Activated CD8-positive, alpha-beta memory T cell treated with anti-CD3 and anti-CD28 coated beads for 1 hour (primary cell): ENCODE measurements at places on chromosomes 16 and 17.

GRCh38 chr17:30236766-30237165 lies 1.3 kb upstream of the SLC6A4 start:
- no peak for DNase-seq

GRCh38 chr17:2435181-2435741 lies 34.4 kb upstream of the MNT start:
- DNase-seq = no peak

DNA sequence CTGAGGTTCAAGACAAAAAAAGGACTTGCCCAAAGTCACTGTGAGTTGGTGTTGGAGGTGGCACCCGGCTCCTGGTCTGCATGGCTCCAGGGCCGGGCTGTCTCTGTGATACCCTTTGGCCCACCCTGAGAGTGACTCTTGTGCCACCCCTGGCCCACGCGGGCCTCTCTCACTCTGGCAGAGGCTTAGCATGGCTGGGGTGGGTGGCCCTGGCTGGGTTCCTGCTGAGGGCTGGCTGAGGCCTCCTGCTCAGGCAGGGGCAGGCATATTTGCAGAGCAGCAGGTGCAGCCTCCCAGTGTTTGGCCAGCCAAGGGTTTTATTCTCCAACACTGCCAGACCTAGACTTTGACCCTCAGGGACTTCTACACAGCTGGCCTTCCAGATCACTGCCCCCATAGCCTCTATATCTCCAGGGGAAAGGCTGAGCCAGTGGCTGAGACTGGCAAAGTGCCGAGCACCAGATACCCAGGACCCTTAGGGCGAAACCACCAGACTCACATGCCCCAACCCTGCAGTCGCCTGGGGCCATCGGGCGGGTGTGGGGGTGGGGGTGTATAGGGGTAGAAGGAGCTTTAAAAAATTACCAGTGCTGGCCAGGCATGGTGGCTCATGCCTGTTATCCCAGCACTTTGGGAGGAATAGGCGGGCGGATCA lies 21.5 kb upstream of the ADGRG1 start:
- no peak for DNase-seq

- DNase-seq = no peak
These were observed at the start of gene NOS2 for GRCh38 chr17:27800522-27800921. Gene NOS2 (minus strand): TSS chr17:27800529. CDS start chr17:27798809, 1,720 bp downstream.

- no peak for DNase-seq
These were observed 193.0 kb downstream of the SPECC1 start for GRCh38 chr17:20202141-20202621.

GRCh38 chr16:70746708-70747424 lies 54.1 kb downstream of the VAC14 start:
- no peak for DNase-seq

DNA sequence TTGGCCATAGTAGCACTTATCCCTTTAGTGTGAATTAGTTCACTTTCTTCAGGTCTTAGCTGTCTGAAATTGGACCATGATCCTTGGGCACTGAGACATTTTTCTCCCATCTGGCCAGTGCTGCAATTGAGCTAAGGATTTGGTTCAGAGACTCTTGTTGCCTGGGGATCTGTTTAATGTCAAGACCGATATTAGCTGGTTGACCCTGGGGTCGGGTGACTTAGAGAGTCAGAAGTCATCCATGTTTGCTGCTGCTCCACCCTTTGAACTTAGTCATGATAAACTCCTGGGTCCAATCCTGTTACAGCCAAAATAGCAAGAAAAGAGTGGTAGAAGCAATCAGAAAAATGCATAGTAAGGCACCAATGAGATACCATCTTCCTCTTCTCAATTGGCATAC lies 45.8 kb upstream of the TOX3 start:
- DNase-seq = no peak

DNA sequence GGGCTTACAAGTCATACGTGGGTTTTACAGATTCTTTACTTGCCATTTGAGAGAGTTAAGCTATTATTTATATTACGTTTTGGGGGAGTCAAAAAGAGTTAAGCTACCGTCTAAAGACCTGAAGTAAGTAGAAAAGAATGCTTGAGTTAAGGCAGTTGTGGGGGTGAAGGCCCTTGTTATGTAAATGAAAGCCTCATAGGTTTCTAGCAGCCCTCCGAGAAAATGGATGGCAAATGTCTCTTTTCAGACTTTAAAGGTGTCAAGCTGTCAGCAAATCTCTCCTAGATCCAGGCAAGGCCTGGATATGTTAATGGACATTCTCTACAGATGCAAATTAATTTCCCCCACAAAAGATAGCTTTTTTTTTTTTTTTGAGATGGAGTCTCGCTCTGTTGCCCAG lies 7.2 kb upstream of the EIF4A3 start:
- no peak for DNase-seq

DNA sequence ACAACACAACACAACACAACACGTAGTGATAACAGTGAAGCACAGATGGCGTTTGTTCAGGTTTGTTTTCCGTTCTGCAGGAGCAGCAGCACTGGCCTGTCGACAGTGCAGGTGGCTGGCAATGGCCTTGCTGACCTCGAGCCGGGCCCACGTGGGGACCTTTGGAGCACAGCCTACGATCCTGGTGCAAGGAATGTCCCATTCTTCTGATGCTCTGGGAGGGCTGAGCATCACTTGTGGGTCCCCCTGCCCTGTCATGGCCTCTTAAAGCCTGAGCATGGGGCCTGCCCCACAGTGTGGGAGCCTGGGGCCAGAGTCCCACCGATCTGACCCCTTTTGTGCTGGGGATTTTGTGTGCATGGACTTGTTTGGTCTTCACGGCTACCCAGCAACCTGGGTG lies 6.8 kb downstream of the MAP2K3 start:
- DNase-seq = no peak

GRCh38 chr17:29645515-29646051 lies 22.9 kb upstream of the CORO6 start:
- DNase-seq = no peak

- no peak for DNase-seq
These were observed 26.3 kb upstream of the ETV4 start for GRCh38 chr17:43572368-43572980.

DNA sequence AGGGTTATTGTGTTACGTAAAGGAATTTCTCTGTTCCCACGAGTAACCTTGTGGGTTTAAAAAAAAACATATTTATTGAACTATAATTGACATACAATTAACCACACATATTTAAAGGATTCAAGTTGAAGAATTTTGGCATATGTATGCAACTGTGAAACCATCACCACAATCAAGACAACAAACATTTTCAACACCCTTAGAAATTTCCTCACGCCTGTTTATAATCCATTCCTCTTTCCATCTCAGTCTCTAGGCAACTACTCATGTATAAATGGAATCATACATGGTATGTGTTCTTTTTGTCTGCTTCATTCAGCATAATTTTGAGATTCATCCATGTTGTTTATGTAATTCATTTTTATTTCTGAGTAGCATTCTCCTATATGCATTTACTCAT lies 104.0 kb downstream of the MRTFB start:
- DNase-seq = no peak

DNA sequence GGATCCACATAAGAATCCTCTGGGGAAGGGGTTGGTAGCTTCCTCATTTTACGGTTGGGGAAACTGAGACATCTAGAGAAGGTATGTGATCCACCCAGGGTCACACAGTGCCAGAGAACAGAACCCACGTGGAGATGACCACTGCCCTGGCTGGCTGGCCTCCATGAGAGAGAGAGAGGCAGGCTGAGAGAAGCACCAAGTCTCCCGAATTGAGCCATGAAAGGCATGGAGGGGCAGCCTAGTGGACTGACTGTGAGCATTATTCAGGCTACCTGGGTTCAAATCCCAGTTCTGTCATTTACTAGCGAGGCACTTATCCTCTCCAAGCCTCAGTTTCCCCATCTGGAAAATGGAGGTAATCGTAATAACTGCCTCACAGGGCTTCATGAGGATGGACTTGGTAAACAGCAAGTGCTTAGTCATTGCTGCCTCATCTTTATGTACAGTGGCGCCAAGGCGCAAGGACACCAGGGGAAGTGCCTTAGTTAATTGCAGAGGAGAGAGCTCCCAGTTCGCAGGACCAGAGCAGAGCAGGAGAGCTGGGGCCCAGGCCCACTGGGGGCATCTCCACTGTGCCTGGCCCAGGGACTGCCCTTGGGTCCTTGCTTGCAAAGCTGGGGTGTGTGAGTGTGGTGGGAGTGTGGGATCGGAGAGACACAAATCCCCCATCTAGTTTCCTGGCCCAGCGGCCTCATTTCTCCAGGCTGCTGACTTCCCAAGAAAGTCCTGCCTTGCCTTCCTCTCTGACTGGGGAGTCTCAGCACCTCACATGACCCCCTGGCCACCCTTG lies 61.2 kb downstream of the SNX20 start:
- no peak for DNase-seq

GRCh38 chr17:1331708-1332107 lies 52.2 kb downstream of the TRARG1 start:
- no peak for DNase-seq
